ENCODE measurements at places on chromosomes 11 and 22. TPM values are rescaled to one million over a fixed set of nuclear protein-coding genes. Genes with fewer than 3 reads are reported as not detected.

Gene C22orf31
- total RNA-seq = not detected

Gene TRIM51
- total RNA-seq = not detected

Gene MS4A4A
- not detected for total RNA-seq

Gene OR8B4
- total RNA-seq = not detected

Gene OR10D3
- not detected for total RNA-seq

Gene OR4D9
- not detected for total RNA-seq

Gene ANO3
- total RNA-seq = 0.12 TPM

Gene SBF2
- total RNA-seq = 31.8 TPM

Gene PANX2
- total RNA-seq = not detected

Gene GRM5
- total RNA-seq = 0.04 TPM

Gene HTR3B
- total RNA-seq = not detected

Gene OR8G1
- not detected for total RNA-seq

Gene CRYBB1
- total RNA-seq = 0.30 TPM

Gene CBX6
- 40.5 TPM for total RNA-seq

Gene MS4A7
- not detected for total RNA-seq
